ENCODE measurements at places on chromosomes 6 and 20. TPM values are rescaled to one million over a fixed set of nuclear protein-coding genes. Genes with fewer than 3 reads are reported as not detected.

DNA sequence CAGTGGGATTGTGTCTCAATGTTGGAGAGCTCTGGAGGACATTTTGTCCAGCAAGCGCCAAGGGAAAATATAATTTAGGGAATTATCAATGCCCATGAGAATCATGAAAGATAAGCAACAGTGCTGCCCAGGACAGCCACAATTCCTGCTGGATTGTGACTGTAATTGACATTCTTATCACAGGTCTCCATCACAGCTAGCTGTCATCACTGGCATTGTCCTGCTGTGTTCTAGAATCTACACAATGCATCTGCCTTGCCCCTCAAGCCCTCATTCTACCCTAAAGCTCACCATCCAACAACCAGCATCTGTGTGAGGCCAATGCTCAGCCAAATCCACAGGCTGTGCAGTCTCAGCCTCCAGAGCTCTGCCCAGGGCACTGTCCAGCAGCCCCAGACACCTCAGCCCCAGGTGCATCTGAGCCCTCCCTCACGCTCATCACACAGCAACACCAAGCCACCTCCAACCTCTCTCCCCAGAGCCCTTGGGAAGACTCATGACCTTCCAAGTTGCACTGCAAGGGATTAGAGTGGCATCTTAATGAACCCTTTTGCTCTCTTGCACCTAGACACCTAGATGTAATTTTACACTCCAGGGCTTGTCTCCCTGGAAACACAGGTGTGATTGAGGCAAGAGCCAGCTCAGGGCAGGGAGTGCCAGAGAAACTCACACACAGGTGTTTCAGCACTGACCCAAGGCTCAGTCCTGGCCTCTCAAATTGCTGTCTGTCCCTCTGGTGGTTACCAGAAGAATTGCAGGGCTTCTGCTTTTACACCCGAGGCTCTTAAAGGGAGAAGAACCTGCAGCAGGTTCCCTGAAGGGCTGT is 85.2 kb upstream of the PHACTR3 start:
- DNase-seq, result no peak

- no peak for DNase-seq
These were observed 71.8 kb upstream of the ZNF184 start for GRCh38 chr6:27544612-27545260.

DNA sequence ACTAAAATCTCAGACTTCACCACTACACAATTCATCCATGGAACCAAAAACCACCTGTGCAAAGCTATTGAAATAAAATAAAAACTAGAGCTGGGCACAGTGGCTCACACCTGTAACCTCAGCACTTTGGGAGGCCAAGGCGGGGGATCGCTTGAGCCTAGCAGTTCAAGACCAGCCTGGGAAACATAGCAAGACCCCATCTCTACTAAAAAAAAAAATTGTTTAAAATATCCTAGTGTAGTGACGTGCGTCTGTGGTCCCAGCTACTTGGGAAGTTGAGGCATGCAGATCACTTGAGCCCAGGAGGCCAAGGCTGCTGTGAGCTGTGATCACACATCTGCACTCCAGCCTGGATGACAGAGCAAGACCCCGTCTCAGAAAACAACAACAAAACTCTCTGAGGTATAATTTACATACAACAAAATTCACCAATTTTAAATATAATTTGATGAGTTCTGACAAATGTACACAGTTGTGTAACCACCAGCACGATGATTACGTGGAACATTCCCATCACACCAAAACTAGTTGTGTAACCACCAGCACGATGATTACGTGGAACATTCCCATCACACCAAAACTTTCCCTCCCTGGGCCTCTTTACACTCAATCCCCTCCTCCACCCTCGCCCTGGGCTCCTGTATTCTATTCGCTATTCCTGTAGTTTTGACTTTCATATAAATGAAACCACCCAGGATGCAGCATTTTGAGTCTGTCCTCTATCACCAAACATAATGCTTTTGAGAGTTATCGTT is 107.5 kb downstream of the TAF4 start:
- no peak for DNase-seq

GRCh38 chr20:17848249-17849048 is 120.1 kb downstream of the SNX5 start:
- DNase-seq, result no peak

GRCh38 chr6:90151576-90152422 is 144.8 kb downstream of the BACH2 start:
- DNase-seq, result no peak

- DNase-seq, result no peak
These were observed 84.6 kb upstream of the F13A1 start for GRCh38 chr6:6405031-6405430.

DNA sequence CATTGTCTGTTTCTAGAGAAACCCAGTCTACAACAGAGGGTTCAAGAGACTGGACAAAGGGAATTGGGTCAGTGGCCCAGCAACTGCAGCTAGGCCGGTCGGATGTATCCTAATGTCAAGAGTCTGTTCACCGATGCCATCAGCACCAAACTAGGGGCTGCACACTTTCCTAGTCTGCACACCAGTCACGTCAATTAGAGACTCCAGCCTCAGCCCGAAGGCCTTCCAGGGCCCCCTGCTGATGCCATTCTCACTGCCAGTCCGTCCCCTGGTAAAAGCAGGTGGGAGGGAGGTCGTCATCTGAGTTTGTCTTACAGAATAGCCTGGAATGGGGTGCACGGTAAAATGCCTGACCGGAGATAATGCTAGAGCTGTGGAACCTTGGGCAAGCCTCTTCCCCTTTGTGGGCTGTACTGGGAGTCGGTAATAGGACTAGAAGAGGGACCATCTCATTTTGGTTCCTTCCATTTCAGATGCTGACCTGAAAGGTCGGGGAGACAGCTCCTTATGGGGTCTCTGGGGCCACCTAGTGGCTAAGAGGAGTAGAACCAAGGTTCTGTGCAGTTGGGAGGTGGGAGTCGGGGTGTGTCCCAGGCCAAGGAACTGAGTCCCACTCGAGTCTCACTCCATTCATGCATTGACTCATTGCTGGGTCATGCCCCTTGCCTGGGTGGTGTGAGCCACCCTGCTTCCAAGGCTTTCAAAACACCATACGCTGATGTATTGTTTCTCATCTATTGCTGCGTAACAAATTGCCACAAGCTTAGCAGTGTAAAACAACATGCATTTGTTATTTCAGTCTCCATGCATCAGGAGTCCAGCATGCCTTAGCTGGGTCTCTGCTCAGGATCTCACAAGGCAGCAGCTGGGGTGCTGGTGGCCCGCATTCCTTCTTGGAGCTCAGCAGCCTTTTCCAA is 5.1 kb downstream of the SOX12 start:
- DNase-seq, result no peak

DNA sequence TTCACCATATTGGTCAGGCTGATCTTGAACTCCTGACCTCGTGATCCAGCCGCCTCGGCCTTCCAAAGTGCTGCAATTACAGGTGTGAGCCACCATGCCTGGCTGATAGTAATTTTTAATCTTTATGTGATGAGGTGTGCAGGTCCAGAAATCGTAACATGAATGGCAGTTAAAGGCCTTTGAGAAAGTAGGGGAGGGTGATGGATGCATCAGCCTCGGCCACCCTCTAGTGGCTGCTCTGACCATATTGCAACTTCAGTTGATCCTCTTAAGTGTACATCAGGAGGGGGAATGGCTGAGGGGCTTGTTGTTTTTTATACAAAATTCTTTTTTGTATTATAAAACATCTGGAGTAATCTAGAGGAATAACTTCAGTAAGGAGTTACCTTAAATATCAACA is 193.0 kb downstream of the ZFAND3 start:
- DNase-seq, result no peak

GRCh38 chr6:37324131-37325033 is 29.4 kb upstream of the RNF8 start:
- DNase-seq, result no peak

The UBD gene
- 0.28 TPM for polyA plus RNA-seq

The HACE1 gene
- 9.9 TPM for polyA plus RNA-seq

The LTV1 gene
- polyA plus RNA-seq, result 41.0 TPM

The ADGB gene
- not detected for polyA plus RNA-seq

The RPRD1B gene
- 25.3 TPM for polyA plus RNA-seq

The ALDH5A1 gene
- 8.3 TPM for polyA plus RNA-seq

The MANEA gene
- polyA plus RNA-seq, result 9.5 TPM

The C6orf89 gene
- polyA plus RNA-seq, result 30.6 TPM

Data from forelimb muscle (tissue), 1 donor.